Activated CD4-positive, alpha-beta T cell treated with anti-CD3 and anti-CD28 coated beads, Interleukin-2, amount 50 U/mL, for 1 hour (primary cell): ENCODE measurements at places on chromosomes 16 and 17.

GRCh38 chr17:64281962-64282752 lies 19.1 kb upstream of the TEX2 start:
- DNase-seq, result peak; percentile 45

DNA sequence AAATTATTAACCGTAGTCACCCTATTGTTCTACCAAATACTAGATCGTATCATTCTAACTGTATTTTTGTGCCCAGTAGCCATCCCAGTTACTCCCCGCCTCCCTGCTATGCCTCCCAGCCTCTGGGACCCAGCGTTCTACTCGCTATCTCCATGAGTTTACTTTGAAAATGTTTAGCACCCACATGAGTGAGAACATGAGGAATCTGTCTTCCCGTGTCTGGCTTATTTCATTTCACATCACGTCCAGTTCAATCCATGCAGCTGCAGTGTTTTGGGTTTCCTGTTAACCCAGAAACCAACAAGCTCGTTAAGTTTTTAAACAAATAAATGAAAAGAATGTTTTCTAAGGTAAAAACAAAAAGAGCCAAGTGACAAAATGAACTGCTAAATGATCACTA lies 82.1 kb downstream of the VPS53 start:
- DNase-seq, result no peak

GRCh38 chr16:24755201-24755874 lies 25.9 kb downstream of the TNRC6A start:
- no peak for DNase-seq

GRCh38 chr16:64375391-64375980 lies 746.4 kb downstream of the CDH11 start:
- DNase-seq, result no peak

- no peak for DNase-seq
Observed at GRCh38 chr16:65015599-65015998, 106.3 kb downstream of the CDH11 start.

DNA sequence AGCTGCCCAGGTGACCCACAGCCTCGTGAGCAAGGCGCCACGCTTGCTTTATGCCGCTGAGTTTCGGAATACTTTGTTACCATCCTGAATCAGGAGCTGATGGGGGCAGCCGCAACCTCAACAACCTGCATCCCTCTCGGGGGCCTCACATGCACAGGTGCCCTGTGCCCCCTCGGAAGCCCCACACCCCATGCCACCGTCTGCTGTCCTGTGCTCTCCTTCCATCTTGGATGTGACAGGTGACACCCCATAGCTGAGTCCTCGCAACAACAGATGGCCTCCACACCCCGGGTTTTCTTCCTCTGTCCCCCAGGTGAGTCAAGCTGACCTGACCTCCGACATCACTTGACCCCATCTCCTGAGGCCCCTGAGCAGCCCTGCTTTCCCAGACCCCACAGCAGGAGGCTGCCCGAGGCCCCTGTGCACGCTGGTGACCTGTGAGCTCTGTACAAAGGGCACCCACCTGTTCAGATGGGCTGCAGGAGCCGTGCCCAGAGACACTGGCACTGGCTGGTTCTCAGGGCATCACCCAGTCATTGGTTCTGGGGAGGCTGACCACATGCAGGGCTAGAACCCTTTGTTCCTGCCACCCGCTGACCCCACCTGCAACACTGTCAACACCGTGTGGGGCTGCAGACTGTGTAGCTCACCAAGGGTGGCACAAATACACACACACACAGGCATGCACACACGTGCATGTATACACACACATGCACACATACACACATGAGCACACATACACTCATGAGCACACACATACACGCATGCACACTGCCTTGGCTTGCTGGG lies 57.7 kb downstream of the RMI2 start:
- no peak for DNase-seq

- DNase-seq, result no peak
Observed at GRCh38 chr17:11486101-11486867, 112.0 kb upstream of the DNAH9 start.

DNA sequence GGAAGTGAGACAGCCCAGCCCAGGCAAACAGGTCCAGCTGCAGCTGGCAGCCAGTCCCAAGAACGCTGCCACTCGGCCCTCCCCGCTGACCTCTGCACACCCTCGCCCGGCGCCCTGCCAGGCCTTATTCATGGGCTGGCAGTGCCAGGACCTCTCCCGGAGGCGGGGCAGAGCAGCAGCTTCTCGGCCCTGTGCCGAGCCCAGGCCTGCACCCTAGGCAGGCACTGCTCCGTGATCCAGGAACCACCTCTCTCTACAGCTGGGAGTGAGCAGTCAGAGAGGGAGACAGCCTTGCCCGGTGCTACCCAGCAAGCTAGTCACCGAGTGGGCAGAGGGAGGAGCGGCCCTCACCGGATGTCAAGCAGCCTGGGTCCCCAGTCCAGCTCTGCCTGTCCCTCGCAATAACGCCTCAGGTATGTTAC lies 79.9 kb upstream of the CBX4 start:
- DNase-seq, result no peak

DNA sequence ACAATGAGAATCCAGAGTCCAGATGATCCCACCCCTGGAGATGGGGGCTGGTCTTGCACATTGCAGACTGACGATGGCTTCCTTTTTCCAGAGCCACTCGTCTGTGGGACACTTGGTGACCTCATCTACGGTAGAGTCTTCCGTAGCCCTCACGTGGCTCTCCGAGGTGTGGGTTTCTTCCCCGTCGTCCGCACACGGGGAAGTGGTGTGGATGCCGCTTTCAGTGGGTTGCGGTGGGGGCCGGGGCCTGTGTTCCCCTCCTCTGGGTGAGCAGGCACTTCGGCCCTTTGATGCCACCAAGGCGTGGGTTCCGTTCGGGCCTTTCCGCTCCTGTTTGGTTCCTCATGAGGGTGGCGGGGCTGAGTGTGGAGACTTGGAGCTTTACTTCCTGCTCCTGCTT lies 21.4 kb downstream of the BAIAP2 start:
- no peak for DNase-seq

DNA sequence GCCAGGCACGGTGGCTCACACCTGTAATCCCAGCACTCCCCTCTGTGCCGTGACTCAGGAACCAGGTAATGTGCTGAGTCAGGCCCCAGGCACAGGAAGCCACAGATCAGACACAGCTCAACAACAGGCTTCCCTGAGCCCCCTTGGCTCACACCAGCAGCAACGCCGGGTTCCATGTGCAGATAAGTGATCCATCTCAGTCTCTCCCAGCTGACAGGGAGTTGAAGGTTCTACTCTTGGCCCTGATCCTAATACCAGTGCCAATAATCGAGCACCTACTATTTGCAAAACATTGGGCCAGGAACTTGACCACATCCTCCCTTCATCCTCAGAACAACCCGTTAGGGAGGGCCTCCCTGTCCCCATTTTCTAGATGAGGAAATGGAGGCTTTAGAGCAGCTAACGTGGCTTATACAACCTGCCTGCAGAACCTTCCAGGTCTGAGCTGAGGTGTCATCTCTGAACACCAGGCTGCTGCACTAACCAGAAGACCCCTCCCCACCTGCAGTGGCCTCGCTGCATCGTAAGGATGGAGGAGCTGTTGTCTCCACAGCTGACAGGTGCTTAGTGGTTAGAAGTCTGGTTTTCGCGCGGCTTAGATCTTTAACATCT lies 64.8 kb upstream of the AMZ2 start:
- DNase-seq, result peak; percentile 68

DNA sequence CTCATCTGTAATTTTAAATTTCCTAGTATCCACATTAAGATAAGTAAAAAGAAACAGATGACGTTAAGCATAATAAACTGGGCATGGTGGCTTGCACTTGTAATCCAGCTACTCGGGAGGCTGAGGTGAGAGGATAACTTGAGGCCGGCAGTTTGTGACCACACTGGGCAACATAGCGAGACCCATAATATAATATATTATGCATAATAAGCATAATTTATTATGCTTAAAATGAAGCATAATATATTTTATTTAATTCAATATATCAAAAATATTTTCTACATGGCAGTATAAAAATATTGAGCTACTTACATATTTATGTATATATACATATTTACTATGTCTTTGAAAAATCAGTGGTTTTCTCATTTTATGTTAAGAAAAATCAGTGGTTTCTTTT lies 128.3 kb downstream of the GOSR1 start:
- DNase-seq, result no peak

GRCh38 chr17:55769625-55770000 lies 18.8 kb downstream of the PCTP start:
- no peak for DNase-seq

DNA sequence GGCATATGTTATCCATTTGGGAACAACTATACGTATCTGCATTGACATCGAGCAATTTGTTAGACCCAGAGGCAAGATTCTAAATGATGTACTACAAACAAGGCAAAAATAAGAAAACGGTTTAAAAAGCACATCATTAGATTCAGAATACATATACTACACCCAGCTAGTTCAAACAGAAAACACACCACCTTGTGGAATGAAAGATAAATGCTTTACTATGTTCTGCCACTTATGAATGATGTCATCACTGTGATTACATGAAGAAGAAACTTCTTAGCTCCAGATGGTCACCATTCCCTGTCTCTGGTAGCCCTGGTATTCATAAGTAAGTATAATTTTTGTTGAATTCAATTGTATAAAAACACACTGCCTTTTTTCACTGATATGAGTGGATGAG lies 7.8 kb downstream of the NACA2 start:
- DNase-seq, result no peak

DNA sequence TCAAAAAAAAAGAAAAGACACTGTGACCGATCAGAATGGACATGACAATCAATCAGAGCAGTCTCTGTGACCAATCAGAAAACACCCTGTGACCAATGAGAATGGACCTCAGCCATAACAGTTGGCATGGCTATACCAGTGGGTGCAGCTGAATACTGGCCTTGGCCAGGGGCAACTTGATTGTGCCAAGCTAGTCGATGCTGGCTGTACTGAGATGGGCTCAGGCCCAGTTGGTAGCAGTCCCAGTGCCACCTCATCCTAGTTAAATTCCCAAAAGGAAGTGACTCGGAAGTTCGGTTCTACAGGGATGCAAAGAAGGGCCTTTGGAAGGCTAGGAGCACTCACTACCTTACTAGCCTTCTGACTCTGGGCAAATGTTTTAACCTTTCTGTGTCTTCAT lies 37.2 kb upstream of the BCO1 start:
- no peak for DNase-seq

DNA sequence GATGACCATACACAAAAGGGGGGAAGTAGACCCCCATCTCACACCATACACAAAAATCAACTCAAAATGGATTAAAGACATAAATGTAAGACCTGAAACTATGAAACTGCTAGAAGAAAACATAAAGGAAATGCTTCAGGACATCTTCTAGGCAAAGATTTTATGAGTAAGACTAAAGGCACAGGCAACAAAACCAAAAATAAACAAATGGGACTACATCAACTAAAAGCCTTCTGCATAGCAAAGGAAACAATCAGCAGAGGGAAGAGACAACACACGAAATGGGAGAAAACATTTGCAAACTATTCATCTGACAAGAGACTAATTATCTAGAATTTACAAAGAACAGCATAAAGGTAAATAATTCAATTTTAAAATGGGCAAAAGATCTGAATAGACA lies 152.1 kb downstream of the AXIN2 start:
- no peak for DNase-seq

- no peak for DNase-seq
Observed at GRCh38 chr16:79644971-79645667, 44.6 kb upstream of the MAF start.

DNA sequence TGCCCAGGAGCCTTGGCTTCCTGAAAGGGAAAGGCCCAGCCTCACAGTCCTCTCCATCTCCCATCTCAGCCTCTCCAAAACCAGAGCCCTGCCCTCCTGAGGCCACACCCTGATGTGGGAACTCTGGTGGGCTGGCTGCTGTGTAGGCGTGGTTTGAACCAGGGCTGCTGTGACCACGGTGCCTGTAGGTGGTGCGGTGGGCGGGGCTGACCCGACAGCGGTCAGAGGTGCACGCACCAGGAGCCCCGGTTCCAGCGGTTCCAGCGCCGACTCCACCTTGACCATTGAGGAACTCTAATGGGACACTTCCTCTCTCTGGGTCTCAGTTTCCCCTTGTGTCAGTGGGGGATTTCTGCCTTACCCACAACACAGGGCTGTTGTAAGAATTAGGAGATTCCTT lies 2.4 kb downstream of the RAP1GAP2 start:
- DNase-seq, result no peak

GRCh38 chr17:2815781-2816185 lies 19.5 kb downstream of the RAP1GAP2 start:
- no peak for DNase-seq

DNA sequence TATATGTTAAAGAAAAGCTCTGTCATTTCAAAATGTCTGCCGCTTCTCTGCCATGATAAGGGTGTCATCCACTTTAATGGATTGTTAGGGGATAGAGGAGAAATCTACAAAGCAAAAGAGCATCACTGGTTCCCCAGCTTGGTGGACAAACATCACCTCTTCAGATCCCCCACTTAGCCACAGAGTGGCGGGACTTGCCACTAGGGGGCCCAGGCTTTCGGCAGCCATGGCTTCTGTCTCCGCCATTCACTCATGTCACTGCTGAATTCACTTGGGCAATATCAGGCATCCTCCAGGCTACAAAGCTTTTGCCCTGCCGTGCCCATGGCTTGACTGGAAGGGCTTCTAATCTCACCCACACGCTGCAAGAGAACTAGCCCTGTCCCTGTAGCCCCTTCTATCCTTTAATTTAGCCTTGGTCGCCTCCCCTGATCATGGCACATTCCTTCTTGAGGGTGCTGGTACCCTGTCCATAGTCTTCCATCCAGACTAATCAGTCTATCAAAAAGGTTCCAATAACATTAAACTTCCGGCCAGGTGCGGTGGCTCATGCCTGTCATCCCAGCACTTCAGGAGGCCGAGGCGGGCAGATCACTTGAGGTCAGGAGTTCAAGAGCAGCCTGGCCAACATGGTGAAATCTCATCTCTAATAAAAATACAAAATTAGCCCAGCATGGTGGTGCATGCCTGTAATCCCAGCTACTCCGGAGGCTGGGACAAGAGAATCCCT lies 34.7 kb downstream of the SBK1 start:
- peak; percentile 67 for DNase-seq

DNA sequence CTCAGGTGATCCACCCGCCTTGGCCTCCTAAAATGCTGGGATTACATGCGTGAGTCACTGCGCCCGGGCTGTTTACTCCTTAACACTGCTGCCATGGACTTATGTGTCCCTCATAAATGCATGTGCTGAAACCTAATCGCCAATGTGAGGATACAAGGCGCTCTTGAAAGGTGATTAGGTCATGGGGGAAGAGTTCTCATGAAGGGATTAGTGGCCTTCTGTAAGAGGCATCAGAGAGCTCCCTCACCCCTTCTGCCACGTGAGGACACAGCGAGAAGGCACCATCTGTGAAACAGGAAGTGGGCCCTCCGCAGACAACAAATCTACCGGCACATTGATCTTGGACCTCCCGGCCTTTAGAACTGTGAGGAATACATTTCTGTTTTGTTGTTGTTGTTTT lies 19.1 kb downstream of the ITPRIPL2 start:
- DNase-seq, result no peak
